ENCODE measurements at places on chromosomes 5 and 9.

DNA sequence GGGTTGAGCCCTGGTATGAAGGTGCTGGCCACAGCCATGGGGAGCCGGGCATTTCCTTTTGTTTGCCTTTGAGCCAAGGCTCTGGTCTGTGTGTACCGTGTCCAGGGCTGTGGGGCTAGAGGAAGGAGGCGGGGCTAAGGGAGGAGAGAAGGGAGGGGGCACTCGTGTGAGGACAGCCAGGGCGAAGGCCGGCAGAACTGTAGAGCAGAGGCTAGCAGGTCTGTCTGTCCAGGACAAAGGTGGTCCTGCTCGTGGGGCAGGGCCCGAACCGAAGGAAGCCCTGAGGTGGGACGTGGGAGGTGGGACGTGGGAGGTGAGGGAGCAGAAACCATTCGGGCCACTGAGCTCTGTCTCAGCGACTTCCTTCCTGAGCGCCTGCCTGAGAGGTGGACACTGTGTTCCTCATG is 41.3 kb upstream of the TESK1 start:
- DNase-seq, result no peak

GRCh38 chr9:28249424-28249823 is 676.1 kb upstream of the C9orf72 start:
- DNase-seq, result no peak

GRCh38 chr9:133155156-133155555 is 8.6 kb downstream of the GBGT1 start:
- DNase-seq, result no peak

DNA sequence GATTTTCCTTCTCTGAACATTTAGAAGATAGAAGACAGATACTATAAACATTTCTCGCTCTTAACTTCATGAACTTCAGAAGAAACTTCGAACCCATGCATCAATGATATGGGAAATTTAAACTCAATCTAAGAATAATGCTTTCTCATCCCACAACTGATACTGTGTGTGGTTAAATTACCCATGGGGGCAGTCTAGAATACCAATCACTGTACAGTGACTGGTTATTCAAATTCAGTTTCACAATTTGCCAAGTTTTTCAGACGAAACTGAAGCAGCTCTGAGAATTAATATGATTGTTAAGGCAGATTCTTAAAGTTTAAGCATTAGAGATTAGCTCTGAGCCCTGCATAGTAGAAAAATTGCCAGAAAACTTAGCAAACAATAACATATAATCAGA is 431.0 kb downstream of the SH3GL2 start:
- DNase-seq, result no peak

DNA sequence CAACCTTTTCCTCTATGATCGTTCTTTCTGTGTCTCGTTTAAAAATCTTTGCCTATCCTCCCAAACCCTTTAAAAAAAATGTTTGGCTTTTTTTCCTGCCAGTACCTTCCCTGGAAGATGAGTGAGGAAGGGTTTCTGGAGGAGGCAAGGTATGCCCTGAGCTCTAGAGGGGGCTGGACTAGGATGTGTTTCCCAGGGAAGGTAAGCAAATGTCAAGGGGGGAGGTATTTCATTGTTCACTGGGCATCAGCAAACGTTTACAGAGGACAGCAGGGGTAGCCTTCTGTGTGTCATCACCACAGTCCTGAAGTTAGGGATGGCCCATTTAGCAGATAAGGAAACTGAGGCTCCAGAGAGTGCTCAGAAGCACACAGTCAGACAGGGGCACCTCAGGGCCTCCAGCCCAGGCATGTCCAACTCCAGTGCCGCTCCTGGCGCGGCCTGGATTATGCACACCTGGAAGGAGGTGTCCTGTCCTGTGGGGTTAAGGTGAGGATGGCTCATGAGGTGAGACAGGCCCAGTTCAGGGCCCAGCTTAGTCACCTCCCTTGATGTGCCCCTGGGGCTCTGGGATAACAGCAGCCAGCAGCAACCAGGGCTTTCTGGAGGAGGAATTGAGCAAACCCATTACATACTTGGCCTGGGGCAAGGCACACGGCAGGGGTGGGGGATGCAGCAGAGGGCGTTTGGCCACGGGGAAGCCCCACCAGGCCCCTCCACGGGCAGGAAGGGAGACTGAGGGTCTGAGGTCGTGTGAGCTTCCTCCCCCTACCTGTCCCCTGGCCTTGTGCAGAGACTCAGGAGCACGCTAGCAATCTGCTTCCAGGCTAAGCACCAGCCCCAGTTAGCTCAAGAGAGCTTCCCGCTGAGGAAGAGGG is 100.3 kb upstream of the LMX1B start:
- DNase-seq, result no peak

DNA sequence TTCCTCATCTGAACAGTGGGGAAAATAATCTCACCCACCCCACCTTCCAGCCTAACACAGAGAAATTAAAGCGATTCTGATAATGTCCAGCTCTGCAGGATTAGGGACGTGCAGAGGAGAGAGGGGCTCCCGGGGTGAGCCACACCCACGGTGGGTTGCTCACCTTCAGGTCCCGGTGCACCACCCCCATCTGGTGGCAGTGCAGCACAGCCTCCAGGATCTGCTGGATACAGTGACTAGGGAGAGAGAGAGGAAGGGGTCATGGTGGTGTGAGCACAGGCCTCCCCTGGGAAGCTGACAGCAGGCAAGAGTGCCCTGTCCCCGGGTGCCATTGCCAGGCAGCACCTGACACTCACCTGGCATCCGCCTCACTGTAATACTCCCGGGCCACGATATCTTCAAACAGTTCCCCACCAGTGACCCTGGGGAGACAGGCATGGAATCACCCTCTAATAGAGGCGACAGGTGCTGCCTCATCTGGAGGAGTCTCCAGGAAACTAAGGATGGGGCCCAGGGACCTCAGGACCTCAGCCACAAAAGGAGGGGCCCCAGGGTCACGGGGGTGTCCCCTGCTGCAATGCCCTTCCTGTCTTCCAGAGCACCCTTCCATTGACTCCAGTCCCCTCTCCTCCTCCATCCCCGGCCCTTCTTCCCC is 33.0 kb downstream of the CAMK2A start:
- no peak for DNase-seq

GRCh38 chr9:85290019-85290418 is 451.7 kb downstream of the AGTPBP1 start:
- no peak for DNase-seq

DNA sequence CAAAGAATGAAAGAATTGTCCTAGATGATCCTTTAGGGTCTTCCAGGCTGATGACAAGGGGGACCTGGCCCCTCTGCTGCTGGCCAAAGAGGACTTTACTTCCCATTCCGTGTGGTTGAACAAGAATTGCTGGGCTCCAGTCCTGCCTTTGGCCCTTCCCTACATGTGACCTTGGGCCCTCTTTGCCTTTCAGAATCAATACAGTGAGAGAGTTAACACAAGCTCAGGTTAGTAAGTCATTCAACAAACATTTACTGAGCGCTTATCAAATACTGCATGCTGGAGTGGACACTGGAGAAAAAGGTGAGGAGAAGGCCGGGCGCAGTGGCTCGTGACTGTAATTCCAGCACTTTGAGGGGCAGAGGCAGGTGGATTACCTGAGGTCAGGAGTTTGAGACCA is 113.1 kb downstream of the C9orf50 start:
- DNase-seq, result no peak

DNA sequence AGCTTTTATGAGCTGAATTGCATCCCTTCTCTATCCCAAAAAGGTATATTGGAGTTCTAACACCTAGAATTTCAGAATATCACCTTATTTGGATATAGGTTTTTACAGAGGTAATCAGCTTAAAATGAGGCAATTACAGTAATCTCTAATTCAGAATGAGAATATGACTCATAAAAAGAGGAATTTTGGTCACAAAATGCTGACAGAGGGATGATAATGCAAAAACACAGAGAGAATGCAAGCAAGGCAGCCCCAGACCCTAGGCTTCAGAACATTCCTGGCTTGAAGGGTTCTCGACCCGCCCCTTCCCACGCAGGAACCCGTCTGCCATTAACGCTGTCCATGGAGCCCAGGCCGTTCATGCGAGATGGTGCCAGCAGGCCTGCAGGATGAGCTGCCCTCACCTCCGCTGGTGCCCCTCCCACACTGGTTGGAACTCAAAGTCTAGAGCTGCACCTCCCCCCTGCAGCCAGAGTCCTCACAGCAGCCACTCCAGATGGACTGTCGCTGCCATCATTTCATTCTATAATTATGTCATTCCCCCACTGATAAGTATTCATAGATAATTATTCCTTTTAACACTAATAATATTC is 1173.4 kb upstream of the ACO1 start:
- peak; percentile 19 for DNase-seq

- DNase-seq, result peak; percentile 70
These were observed 24.1 kb upstream of the WNK2 start for GRCh38 chr9:93159601-93160471.

- peak; percentile 59 for DNase-seq
These were observed 3.1 kb downstream of the QRFP start for GRCh38 chr9:130893341-130894101.

DNA sequence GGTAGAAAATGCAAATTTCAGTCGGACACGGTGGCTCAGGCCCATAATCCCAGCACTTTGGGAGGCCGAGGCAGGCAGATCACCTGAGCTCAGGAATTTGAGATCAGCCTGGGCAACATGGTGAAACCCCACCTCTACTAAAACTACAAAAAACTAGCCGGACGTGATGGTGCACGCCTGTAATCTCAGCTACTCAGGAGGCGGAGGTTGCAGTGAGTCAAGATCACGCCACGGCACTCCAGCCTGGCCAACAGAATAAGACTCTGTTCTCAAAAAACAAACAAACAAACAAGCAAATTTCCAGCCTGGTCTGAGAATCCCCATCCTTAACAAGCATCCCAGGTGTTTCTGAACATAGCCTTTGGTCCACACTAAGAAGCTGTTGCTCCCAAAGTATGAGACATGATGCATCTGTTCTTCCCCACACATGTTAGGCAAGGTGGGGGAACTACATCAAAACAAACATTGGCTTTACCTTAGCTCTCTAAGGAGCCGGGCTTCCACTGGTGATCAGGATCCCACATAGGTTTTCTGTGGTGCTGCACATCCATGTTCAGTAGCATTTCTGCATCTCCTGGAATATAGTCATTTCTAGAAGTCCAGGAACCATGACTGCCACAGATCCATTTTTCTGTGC is 92.5 kb upstream of the DMRT1 start:
- no peak for DNase-seq

GRCh38 chr5:115423541-115423940 is 121.0 kb downstream of the FEM1C start:
- no peak for DNase-seq

DNA sequence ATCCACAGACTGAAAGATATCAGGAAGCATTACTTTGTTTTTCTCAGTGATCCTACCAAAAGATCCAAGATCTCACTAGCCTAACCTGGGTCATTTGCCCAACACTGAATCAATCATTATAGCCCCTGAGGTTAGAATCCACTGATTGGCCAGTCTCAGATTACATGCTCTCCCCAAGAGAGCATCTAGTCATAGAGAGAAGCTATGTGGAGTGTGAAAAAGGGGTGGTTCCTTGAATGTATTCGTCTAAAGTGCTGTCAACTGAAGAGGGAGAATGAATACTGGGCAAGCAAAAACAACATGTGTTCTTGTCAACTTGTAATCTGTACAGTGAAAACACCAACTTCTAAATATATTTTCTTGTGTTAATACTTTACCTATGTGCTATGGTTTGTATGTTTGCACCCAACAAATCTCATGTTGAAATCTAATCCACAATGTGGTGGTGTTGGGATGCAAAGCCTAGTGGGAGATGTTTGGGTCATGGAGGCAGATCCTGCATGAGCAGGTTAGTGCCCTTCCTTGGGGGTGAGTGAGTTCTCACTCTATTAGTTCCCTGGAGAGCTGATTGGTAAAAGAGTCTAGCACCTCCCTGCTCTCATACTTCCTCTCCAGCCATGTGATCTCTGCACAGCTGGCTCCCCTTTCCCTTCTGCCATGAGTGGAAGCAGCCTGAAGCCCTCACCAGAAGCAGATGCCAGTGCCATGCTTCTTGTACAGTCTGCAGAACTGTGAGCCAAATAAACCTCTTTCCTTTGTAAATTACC is 60.3 kb upstream of the PJA2 start:
- DNase-seq, result no peak

DNA sequence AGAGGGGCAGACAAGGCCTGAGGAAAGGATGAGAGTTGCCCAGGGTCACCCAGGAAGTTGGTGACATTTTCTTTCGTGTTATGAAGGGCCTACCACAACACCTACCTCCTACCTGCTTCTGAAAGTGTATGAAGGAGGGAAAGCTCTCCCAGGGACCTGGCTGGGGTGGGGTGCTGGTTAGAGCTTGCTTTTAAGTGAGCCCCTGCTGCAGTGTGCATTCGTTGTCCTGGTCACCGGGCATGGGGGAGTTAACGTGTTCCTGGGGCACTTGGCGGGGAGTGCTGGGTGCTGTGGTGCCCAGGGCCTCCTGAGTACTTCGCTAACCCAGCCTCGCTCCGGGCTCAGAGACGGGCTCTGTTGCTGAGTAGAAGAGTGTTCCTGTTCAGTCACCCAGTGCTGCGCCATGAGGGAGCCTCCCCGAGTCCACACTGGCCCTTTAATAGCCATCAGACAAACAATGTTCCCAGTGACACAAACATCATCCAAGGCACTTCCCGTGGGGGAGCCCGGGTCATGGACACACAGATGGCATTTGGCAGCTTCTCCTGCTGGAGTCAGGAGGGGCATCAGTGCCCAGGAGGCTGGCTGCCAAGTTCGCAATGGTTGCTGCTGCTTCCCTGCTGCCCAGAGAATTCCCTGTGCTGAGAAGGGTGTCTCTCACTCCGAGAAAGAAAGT is 85.7 kb downstream of the AMBP start:
- DNase-seq, result no peak

GRCh38 chr5:108788142-108788541 is 40.4 kb downstream of the FER start:
- no peak for DNase-seq

GRCh38 chr5:150789450-150789849 is 10.9 kb downstream of the SMIM3 start:
- DNase-seq, result no peak

DNA sequence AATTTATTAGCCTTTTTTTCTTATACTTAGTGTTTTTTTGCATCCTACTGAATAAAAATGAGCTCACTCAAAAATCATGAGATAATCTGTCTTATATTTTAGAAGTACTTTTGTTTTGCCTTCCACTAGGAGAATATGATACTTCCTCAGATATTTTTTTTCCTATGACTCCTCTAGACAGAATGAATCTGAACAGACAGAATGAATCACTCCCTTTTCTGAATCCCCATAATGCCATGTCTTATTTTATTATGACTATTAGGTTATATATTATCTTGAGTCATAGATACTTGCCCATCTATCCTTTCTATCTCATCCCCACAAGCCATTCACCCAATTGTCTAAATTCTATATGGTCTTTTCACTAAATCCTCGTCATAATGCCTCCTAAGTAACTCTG is 134.6 kb downstream of the BRINP1 start:
- DNase-seq, result no peak

- peak; percentile 69 for DNase-seq
These were observed 2.9 kb downstream of the FPGS start for GRCh38 chr9:127805620-127806019.

GRCh38 chr9:76552751-76553455 is 93.9 kb downstream of the GCNT1 start:
- no peak for DNase-seq

- peak; percentile 68 for DNase-seq
These were observed 8.0 kb downstream of the PTCD2 start for GRCh38 chr5:72328172-72328571.

Data from hematopoietic multipotent progenitor cell treated with erythropoietin and hydrocortisone succinate and interleukin-3 and kit ligand, for 8 days (in vitro differentiated cells).